Femur (tissue), 1 donor: ENCODE measurements at places on chromosomes 3 and 15.

DNA sequence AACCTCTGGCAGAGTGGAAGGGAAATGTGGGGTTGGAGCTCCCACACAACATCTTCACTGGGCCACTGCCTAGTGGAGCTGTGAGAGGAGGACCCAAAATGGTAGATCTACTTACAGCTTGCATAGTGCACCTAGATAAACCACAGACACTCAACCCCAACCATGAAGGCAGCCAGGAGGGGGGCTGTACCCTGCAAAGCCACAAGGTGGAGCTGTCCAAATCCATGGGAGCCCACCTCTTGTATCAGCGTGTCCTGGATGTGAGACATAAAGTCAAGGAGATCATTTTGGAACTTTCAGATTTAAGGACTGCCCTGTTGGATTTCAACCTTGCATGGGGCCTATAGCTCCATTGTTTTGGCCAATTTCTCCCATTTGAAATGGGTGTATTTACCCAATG, 20.9 kb downstream of the TP63 start:
- DNase-seq, result no peak

DNA sequence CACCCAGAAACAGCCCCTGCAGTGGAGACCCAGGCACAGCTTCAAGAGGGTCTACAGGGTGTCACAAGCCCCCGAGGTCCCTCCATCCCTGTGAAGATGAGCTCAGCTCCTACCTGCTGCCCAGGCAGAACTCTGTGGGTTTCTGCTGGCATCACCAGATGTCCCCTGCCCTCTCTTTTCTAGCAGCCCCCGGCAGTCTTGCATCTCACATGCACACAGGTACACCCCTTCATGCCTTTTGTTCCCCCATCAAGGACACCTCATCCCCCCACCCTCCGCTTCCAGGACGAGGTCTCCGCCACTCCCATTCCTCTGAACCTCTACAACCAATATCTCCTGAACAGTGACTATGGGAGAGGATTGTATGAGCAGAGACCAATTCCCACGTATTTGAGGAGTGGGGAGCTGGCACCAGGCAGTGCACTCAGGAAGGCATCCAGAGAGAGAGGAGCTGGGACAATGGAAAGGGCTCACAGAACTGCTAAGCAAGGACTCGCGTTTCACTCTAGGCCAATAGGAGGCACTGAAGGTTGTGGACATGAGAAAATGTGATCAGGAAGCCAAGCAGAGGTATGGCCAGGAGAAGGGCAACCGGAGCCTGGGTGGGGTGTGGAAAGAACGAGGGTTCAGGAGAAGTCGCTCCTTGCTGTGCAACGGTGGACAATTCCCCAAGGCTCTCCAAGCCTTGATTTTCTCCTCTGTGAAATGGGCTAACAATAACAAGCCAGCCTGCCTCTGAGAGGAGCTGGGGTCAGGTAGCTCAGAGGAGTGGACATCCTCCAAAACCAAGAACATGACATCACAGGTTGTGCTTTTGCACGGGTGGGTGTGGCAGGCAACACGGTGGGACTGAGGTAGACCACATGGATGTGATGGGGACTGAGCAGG, 115.2 kb downstream of the CHSY1 start:
- DNase-seq, result peak; percentile 10

GRCh38 chr3:74080056-74080461, 455.3 kb upstream of the PDZRN3 start:
- no peak for DNase-seq

- DNase-seq, result no peak
Measured at GRCh38 chr15:62428851-62429598, 263.9 kb upstream of the C2CD4B start.

DNA sequence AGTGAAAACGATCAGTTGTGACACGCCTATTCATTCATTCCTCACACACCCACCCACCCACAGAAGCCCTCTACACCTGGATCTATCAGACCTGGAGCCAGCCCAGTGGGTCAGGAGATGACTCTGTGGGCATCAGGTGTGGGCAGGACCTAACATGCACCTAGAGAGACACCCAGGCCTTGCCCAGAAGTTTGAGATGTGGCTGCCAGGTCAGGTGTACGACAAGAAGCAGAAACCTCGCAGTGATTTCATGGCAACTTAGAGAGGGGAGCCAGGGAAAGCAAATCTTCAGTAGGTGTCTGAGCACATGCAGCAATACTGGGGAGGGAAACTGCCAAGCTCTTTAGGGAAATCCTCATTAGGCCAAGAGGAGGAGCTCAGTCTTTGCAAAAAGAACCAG, 264.7 kb upstream of the ROPN1 start:
- no peak for DNase-seq

GRCh38 chr15:78092261-78093041, at the start of gene SH2D7:
TSS of gene SH2D7 (plus strand) at chr15:78092561. CDS start at chr15:78092585, 24 bp downstream.
- DNase-seq, result no peak
